NCI-H345 (cell line): ENCODE measurements at places on chromosomes 13 and 19.

DNA sequence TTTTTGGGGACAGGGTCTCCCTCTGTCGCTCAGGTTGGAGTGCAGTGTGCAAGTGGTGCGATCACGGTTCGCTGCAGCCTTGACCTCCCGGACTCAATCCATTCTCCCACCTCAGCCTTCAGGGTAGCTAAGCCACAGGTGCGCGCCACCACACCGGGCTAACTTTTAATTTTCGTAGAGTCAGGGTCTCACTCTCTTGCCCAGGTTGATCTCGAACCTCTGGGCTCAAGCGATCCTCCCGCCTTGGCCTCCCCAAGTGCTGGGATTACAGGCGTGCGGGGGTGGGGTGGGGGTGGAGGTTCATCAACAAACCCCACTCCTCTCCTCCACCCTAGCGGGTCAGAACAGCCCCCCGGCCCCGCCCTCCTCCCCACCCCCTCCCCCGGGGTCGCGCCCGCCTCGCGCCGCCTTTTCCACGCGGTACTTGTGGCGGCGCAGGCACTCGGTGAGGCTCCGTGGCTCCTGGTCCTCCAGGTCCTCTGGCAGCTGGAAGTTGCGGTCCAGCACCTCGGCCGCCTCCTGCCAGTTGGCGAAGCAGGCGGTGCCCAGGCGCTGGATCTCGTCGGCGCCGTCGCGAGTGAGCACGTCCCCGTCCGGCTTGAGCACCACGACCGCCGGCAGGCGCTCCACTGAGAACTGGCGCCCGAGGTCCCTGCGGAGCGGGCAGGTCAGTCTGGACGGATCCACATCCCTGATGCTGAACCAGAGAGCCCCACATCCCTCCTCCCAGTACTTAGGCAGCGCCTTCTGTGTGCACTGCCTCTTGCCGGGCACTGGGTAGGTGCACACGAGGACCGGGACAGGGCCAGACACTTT, 5.2 kb downstream of the NXNL1 start:
- DNase-seq = no peak

- no peak for DNase-seq
These were observed 904 bp upstream of the GIPC1 start for GRCh38 chr19:14496834-14497227.

DNA sequence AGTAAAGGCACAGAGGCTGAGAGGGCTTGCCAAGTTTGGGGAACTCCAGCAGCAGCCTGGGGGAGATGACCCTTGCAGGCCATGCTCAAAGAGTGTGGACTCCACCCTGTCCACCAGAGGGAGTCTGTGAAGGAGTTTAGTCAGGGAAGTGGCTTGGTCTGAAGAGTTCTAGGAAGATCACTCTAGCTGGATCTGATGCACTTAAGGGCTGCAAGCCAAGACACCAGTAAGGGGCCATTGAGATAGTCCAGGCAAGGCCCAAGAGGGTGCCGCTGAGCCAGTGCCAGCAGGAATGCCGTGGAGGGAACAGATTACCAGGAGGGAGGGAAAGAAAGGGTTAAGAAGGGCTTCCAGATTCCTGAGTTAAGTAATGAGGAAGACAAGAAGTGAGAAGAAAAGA, 68.7 kb downstream of the ZAR1L start:
- peak; percentile 21 for DNase-seq

DNA sequence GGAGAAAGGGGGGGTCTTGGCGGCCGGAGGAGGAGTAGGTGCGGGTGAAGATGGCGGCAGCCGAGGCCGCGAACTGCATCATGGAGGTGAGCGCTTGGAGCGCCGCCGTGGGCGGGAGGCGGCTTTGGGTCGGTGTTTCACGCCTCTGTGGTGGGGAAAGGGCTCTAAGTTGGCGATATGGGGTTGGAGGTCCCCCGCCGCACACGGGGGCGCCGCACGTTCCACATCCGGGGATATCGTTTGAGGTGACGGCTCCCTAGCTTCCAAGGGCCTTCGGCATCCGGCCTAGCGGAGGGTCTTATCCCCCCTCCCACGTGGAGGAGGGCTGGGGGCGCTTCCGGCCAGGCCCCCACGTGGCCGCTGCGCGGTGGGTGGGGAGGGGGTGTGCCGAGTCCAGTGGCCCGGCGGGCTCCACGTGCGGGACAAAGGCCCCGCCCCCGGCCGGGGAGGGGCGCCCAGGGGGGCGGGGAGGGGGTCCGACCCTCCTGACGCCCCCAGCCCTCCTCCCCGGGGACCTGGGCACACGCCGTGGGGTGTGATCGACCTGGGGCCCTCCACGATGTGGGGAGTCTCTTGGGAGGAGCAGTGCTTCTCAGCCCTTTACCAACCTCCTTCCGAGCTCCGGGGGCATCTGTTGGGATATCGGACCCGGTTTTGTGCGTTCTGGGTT, at the start of gene PRMT1:
Gene PRMT1, plus strand, starts transcription at position 41 of the 670 bp plus-strand sequence. Its CDS starts 10 bp downstream, at position 51.
- DNase-seq = peak; percentile 38

- DNase-seq = no peak
These were observed 475.5 kb downstream of the TSHZ3 start for GRCh38 chr19:30873691-30874090.

- DNase-seq = no peak
These were observed 309.1 kb upstream of the EDNRB start for GRCh38 chr13:78227709-78228108.

DNA sequence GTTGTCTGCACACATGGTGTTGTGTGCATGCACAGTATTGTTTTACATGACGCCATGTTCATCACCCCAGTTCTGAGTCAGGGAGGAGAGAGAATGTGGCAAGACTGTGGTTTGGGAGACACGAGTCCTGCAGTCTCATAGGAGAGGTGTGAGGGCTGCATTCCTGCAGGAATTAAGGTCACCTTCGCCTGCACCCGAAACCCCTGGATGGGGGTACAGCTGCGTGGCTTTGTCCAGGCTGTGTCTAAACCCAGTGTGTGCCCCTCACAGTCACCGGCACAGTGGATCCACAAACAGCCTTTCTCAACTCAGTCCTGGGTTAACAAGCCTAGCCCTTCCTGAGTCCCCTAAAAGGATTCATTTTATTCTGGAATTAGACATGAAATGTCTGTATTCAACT, 5.7 kb downstream of the ADPRHL1 start:
- DNase-seq = no peak

DNA sequence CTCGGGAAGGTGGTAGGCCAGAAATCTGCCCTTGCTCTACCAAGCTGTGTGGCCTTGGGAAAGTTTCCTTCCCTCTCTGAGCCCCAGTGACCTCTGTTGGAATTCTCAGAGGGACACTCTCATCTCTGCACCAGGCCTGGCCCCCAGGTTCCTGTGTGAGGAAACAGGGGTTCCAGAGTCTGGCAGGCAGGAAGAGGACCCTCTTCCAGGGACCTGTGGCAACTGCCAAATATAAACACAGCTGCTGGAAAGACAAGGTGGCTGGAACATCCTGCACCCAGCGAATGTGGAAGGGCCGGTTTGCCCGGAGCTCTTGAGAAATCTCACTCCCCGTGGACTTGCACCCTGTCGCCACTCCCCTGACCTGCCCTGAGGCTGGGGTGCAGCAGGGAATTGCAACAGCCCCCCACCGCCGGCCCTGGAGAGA, 52.8 kb downstream of the GADD45B start:
- DNase-seq = no peak

GRCh38 chr13:71291842-71292146, 575.2 kb downstream of the DACH1 start:
- DNase-seq = no peak

DNA sequence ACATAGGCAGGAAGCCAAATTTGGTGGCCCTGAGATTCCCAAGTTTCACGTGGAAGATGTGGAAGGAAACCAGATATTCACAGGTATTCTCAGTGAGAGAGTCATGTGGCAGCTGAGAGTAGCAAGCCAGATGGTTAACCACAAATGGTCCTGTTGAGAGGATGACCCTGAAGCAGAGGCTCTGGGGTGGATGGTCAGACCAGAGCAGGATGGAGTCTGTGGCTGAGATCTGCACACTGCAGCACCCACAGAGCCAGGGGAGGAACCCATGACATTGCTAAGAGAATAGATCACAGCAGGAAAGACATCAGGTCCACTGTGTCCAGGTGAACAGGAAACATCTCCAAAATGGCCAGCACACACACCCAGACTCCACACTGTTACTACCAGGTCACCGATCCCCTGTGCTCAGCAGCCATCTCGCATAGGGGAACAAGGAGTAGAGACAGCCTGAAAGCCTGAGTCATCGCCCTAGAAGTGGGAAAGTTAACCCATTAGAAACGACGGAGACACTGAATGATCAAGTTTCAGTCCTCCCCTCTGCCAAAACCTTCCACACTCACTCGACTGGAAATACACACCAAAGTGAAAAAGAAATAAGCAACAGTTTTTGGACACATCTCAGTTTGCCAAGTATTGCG, 160.0 kb downstream of the RBM26 start:
- DNase-seq = no peak

GRCh38 chr13:110554227-110554836, 7.2 kb downstream of the RAB20 start:
- no peak for DNase-seq

DNA sequence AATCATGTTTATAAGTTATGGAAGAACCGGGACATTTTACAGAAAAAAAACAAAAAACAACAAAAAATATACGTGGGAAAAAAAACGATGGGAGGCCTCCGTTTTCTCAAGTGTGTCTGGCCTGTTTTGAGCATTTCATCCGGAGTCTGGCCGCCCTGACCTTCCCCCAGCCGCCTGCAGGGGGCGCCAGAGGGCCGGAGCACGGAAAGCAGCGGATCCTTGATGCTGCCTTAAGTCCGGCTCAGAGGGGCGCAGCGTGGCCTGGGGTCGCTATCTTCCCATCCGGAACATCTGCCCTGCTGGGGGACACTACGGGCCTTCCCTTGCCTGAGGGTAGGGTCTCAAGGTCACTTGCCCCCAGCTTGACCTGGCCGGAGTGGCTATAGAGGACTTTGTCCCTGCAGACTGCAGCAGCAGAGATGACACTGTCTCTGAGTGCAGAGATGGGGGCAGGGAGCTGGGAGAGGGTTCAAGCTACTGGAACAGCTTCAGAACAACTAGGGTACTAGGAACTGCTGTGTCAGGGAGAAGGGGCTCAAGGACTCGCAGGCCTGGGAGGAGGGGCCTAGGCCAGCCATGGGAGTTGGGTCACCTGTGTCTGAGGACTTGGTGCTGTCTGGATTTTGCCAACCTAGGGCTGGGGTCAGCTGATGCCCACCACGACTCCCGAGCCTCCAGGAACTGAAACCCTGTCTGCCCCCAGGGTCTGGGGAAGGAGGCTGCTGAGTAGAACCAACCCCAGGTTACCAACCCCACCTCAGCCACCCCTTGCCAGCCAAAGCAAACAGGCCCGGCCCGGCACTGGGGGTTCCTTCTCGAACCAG, 1.8 kb upstream of the APOE start:
- DNase-seq = peak; percentile 24

DNA sequence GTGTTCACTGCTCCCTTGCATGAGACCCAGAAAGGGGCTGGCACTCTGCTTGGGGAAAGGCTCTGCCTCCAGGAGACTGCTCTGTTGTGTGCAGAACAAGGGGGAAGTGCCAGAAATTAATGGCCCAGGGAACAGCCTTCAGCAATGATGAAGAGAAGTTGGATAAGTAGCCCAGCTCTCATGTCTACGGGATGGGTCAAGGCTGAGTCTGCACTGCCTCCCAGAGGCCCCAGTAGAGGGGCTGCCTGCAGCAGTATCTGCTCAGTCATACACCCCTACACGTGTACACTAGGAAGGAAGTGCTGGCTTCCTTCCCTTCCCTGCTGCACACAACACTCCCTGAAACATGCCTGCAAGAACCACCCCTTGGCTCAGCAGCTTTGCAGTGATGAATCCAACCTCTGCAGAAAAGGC, 54.6 kb upstream of the URI1 start:
- DNase-seq = no peak

GRCh38 chr13:113839536-113840204, 24.2 kb downstream of the GAS6 start:
- DNase-seq = no peak

- no peak for DNase-seq
These were observed 269.5 kb upstream of the HTR2A start for GRCh38 chr13:47166336-47166735.

DNA sequence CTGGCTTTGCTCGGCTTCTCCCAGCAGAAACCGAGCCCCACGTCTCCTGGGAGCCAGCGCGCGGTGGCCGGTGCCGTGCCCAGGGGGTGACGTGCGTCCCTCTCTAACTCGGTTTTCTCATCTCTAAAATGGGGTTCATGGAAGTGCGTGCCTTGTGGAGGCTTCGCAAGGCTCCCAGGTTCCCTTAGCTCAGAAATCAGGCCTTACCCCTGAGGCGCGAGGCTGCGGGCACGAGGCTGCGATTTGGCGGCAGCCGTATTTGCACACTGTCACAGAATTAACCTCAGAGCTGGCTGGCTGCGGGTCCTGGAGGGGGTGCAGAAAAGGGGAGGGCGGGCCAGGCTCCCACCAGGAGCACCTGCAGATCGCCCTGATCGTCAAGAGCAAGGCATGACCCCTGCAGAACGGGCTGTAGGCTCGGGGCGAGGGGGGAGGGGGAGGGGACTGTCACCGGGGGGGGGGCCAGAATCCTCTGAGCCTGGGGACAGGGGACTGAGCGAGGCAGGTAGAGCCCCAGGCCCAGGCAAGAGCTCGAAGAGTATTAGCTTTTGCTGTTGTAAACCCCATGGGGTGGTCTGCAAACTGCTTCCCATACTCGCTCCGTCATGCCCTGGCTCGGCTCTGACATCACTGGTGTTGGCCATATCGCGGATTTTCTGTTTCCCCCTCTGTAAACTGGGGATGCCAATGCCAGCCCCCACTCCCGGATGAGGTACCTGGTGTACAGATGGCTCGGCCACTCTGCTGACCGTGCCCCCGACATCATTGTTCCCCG, 62.2 kb downstream of the CCNE1 start:
- no peak for DNase-seq

- no peak for DNase-seq
These were observed 1.1 kb downstream of the ZNF625 start for GRCh38 chr19:12155324-12155860.

DNA sequence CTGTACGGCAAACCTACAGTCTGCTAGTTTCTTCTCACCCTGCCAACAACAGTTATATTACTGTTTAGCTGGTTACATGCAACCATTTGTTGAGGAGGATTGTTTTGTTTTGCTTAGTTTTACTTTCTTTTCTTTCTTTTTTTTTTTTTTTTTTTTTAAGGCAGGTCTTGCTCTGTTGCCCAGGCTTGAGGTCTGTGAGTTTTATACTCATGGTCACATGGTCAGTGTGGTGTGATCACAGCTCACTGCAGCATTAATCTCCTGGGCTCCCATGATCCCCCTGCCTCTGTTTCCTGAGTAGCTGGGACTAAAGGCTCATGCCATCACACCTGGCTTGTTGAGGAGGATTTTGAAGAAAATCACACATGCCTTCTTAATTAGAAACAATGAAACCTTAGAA, 505.6 kb downstream of the GPC5 start:
- no peak for DNase-seq

DNA sequence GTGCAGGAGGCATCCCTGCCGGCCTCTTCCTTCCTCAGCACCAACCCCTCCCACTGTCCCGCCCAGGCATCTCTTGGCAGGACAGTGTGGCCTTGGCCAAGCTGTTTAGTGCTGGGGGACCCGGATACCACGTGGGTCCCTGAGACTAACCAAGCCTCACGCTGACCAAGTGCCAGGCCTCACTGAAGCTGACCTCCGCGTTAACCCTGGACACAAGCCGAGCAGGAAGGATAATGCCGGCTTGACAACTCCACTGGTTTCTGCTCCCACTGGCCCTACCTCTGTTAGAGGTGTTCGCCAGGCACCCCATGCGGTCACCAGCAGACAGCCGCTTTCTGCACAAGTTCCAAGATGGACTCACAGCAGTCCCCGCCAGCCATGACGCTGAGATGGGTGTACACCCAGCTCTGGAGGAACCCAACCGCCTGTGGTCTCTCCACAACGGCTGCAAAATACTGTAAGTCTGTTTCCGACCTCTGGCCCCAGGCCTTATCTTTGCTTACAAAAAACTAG, 12.4 kb downstream of the GRTP1 start:
- no peak for DNase-seq
